ENCODE measurements at places on chromosomes 2 and 18.

- peak; percentile 32 for DNase-seq
These were observed 39.4 kb downstream of the HRH4 start for GRCh38 chr18:24499814-24500213.

GRCh38 chr2:127829845-127830246 is 18.9 kb upstream of the WDR33 start:
- DNase-seq = no peak

GRCh38 chr18:8218197-8218596 is 391.0 kb upstream of the RAB12 start:
- DNase-seq = no peak

DNA sequence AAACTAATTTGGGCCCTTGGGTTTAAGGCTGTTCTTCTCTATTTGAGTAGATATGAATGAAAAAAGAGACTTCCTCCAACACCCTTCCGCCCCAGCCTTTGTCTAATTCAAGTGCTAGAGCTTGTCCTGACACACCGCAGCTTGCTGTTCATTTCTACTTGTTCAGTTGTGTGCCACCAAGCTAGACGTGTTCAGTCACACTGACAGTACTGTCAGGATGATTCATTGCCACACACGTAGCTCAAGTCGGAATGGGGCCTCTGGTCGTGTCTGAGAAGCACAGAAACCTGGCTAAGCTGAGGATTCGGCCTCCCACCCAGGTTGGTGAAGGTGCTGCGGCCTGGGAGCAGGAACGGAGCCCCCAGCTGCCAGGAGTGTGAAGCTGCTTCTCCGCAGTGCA is 45.6 kb upstream of the INHBB start:
- DNase-seq = no peak

GRCh38 chr2:19367326-19367725 is 8.9 kb upstream of the OSR1 start:
- DNase-seq = no peak

GRCh38 chr2:107358362-107358761 is 468.3 kb upstream of the RGPD4 start:
- no peak for DNase-seq

- DNase-seq = no peak
These were observed 41.6 kb downstream of the TDRD15 start for GRCh38 chr2:21165350-21165749.

DNA sequence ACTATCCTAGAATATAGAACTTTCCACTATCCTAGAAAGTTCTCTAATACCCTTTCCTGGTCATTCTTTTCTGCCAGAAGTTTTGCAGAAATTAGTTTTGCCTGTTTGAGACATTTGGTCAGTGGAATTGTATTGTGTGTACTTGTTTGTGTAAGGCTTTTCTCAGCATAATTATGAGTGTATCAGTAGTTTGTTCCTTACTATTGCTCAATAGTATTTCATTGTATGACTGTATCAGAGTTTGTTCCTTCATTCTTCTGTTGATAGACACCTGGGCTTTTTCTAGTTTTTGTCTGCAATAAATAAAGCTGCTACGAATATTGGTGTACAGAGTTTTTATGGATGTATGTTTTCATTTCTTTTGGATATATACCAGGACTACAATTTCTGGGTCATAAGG is 27.2 kb downstream of the CCDC138 start:
- no peak for DNase-seq

DNA sequence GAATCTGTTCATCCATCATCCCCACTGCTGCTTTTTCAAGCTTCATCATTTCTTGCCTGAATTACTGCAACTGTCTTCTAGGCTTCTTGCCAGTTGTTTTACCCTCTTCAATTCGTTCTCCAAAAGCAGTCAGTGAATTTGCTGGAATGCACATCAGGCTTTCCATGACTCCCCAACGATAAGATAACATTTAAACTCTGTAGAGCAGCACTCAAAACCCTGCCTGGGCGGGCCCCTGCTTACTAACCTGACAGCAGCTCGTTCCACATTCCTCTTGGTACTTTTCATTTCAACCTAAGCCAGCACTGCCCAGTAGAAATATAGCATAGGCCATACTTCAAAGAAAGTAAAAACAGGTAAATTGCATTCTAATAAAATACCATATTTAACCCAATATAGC is 342.9 kb downstream of the SUCLG1 start:
- no peak for DNase-seq

DNA sequence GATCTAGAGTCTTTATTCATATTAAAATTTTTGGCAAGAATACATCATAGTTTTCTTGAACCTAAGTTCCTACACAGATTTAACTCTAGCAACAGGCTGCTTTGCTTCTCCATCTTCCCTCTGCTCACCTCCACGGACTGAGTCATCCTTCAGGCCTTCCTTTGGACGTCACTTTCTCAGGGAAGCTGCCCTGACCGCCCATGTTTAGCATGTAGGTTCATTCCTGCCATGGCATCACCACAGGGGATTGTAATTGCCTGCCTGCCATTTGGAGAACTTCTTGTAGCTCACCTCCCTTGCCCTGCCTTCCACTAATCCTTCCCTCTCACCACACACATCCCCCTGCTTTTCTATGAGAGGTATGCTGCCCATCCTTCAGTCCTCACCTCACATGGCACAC is 43.9 kb upstream of the B3GNT2 start:
- no peak for DNase-seq

- no peak for DNase-seq
These were observed 64.1 kb upstream of the NDUFV2 start for GRCh38 chr18:9038277-9038871.

DNA sequence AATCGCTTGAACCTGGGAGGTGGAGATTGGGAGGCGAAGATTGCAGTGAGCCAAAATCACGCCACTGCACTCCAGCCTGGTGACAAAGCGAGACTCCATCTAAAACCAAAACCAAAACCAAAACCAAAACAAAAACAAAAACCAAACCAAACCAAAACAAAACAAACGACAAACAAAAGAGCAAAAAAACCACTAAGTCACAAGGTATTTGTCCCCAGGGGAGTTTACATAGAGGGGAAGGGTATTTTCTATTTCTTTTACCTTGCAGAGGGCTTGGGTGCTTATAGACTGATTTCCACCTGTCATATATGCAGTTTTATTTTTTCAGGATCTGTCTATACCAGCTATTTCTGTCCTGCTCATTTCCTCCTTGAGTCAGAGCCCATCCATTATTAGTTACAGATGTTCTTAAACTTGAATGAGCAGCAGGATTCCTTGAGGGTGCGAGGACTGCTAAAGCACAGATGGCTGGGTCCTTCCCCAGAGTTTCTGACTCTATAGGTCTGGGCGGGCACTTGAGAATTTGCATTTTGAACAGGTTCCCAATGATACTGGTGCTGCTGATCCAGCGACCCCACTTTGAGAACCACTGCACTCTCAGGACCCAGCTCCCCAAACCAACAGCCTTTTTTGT is 102.2 kb upstream of the UXS1 start:
- no peak for DNase-seq

DNA sequence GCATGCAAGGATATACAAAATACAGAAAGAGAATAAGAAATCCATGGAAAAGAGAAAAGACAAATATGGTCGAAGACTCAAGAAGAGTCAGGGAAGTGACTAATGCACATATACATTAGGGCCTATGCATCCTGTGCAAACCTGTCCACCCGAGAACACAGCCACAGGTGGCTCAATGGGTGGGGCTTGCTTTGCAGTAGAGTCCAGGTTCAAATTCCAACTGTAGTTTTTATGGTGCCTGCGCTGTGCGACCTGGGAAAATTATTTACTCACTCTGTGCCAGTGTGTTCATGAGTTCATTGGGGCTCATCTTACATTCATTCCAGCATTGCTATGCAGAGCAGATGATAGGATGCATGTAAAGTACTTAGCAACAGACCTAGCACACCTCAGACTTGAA is 244.7 kb downstream of the CTNNA2 start:
- DNase-seq = no peak

GRCh38 chr2:31266804-31267203 is 32.9 kb downstream of the EHD3 start:
- peak; percentile 29 for DNase-seq

GRCh38 chr2:178962152-178962551 is 87.8 kb downstream of the CCDC141 start:
- DNase-seq = no peak

GRCh38 chr2:13986119-13986720 is 646.3 kb upstream of the LRATD1 start:
- DNase-seq = no peak

DNA sequence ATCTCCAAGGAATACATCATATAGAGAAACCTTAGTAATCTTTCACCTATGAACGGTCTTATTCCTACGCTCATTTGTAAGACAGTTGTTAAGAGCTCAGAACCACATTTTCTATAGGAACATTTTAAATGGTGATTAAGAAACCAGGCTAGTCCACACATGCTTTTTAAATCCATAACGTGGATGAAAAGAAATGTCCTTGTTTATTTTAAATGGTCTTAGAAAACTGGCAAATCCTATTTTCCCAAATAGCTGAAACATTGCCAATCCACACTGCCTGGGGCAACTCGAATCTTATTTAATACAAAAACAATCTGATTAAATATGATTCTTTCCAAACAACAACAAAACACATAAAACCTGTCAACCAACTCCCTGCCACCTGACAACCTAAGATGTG is 23.7 kb downstream of the METTL8 start:
- DNase-seq = no peak

DNA sequence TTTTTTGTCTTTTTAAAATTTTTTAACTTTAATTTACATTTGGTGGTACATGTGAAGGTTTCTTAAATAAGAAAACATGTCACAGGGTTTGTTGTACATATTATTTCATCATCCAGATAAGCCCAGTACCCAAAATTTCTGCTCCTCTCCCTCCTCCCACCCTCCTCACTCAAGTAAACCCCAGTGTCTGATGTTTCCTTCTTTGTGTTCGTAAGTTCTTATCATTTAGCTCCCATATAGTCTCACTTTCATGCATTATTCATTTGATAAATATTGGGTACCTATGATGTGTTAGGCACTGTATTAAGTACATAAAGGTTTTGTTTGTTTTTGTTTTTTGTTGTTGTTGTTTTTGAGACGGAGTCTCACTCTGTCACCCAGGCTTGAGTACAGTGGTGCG is 5.7 kb upstream of the TGIF1 start:
- DNase-seq = no peak

GRCh38 chr2:191151331-191151730 is 537 bp upstream of the STAT4 start:
- no peak for DNase-seq

- DNase-seq = peak; percentile 53
These were observed 7.9 kb downstream of the TMEM198 start for GRCh38 chr2:219551441-219552381.

DNA sequence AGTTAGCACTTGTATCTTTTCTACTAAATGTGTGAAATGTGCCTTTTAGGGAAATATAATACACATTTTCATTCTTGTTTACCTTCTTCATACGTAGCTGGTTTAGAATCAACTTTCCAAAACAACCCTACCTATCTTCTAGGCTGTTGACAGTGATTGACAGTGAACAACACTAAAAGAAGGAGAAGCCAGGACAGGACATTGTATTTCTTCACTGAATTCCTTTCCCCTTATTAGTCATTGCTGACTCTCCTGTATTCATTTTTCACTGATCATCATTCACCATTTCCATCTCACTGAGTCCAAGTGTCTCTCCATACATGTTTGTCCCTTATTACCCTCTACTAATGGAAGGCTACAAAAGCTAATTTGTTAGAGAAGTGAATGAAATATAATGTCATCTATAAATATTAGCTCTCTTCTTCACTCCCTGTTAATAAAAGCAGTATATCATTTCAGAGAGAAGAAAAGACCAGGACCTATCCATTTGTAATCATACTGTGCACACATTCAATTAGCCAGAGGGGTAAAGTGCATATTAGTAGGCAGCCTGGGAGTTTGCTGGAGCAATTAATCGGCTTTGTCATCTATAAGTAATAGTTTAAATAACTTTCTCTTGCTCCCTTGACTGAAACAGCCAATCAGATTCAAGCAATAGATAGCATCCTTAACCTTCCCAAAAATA is 192.5 kb upstream of the FOSL2 start:
- no peak for DNase-seq

GRCh38 chr18:35811896-35812295 is 160.6 kb upstream of the RMP24 start:
- no peak for DNase-seq

- DNase-seq = no peak
These were observed 66.1 kb upstream of the ATG16L1 start for GRCh38 chr2:233185330-233185729.

GRCh38 chr2:203437511-203437910 is 97.6 kb downstream of the RAPH1 start:
- DNase-seq = no peak

GRCh38 chr2:160294339-160294803 is 94.3 kb upstream of the ITGB6 start:
- no peak for DNase-seq

- no peak for DNase-seq
These were observed 61.9 kb upstream of the IL1R1 start for GRCh38 chr2:102080451-102081242.

GRCh38 chr2:128732976-128733431 is 414.3 kb upstream of the HS6ST1 start:
- DNase-seq = no peak

DNA sequence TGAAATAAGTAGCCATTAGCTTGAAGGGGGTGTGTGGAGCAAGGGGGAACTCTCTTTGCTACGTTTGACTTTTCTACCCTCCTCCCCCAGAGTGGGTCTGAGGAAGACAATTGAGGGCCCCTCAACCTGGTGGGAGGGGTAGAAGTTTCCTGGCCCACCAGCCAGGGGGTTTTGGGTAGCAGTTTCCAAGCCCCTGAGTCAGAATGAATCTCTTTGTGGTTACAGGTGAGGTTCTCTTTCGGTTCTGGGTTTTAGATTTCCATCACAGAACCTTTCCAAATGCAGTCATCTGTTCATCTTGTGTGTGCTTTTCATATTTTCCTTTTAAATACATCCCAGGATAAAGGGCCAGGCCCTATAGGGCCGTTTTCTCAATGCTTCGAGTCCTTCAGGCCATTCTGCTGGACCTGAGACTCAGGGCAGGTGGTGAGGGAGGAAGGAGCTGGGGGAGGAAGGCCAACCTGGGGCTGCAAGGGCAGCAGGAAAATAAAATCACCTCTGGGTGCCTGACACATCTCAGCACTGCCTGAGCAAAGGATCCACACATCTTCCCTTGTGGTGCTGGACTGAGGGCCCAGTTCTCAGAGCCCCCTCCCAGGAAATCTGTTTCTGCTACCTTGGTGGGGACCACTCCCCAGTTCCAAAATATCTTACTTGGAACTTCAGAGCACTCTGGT is 4.7 kb downstream of the LBH start:
- no peak for DNase-seq
